Stimulated activated CD8-positive, alpha-beta memory T cell treated with anti-CD3 and anti-CD28 coated beads, Interleukin-15, amount 100 ng/mL, for 4 hours (primary cell): ENCODE measurements at places on chromosomes 7 and 10.

DNA sequence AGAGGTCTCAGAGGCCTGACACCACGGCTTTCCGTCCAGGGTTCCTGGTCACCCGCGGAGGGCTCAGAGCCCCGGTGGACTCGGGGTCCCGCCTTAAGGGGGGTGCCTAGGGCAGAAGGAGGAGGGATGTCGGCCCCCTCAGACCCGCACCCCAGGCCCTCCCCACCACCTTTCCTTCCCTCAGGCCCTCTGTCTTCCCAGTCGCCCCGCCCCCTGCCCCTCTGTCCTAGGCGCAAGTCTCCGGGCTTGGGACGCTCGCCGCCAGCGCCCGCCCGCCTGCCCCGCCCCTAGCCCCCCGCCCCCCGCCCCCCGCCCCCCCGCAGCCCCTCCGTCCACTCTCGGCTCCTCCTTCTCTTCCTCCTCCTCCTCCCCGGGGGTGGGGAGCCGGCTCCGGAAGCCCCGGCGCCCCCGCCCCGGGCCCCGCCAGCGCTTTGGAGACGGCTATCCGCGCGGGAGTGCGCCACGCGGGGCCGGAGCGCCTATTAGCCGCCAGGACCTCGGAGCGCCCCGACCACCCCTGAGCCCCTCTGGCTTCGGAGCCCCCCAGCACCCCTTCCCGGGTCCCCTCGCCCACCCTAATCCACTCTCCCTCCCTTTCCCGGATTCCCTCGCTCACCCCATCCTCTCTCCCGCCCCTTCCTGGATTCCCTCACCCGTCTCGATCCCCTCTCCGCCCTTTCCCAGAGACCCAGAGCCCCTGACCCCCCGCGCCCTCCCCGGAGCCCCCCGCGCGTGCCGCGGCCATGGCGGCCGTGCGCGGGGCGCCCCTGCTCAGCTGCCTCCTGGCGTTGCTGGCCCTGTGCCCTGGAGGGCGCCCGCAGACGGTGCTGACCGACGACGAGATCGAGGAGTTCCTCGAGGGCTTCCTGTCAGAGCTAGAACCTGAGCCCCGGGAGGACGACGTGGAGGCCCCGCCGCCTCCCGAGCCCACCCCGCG is at the start of gene AEBP1:
Gene AEBP1 (plus strand): TSS at position 423 of the 937 bp plus-strand sequence. CDS start 321 bp downstream, at position 744.
- DNase-seq: no peak

- no peak for DNase-seq
These were observed 9.8 kb upstream of the PNLIPRP3 start for GRCh38 chr10:116417821-116418220.

GRCh38 chr10:11499425-11500071 is 111.9 kb downstream of the USP6NL start:
- DNase-seq: no peak

GRCh38 chr7:81473236-81473635 is 296.6 kb downstream of the HGF start:
- no peak for DNase-seq

DNA sequence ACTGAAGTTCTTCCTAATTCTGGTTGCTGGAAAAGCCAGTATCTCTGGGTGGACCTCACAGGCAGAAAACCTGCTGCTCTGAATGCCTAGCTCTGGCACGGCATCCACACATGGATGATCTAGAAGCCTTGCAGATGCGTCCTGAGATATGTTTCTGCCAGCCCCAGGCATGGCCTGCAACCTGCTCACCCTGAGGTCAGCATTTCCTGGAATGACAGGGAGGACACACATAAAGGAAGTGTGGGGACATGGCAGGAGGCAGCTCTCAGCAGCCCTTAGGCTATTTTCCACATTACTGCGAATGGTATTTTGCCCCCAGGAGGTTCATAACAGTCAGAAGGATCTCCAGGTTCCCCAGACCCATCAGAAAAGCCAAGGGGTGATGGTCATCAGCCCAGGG is 23.2 kb downstream of the PLXNA4 start:
- no peak for DNase-seq

DNA sequence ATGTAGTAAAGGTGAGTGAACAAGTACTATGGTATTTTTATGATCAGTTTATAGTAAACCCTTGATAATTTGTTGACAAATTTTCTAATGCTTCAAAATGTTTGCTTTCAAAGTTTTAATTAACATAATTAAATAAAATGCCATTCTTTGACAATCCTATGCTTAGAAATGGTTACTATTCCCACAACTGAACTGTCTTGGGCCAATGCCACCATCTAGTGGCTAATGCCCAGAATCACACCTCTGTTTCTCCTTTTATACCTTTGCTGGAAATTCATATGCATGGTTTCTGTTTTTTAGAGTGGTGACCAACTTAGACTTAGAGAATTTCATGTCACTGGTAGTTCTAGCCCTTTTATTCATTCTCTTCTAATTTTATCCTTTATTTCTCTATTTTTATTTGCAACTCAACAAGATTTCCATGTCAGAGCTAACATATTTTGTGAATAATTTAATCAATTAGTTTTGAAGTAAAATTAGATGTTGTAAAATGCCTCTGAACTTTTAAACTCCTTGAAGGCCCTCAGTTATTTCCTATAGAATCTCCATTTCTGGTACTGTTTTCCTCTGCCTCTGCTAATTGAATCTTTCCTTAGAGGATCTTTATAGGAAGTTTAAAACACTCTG is 31.1 kb downstream of the PCGF5 start:
- peak; percentile 20 for DNase-seq

DNA sequence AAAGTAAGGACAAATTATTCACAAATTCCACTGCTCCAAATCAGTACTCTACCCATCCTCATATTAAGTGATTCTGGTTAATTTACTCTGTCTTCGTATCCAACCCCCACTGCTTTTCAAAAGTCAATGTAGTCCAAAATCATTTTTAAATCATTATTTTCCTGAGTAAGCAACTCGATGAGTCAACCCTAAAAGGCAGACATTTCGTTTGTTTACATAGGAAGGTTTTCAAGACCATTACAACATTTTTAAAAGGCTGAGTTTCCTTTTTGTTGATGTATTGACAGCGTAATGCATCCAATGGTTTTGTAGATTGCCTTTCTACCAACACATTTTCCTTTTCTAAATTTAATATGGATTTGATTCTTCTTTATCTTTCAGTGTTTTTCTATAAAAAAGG is 523.0 kb upstream of the ANKRD30A start:
- DNase-seq: no peak

DNA sequence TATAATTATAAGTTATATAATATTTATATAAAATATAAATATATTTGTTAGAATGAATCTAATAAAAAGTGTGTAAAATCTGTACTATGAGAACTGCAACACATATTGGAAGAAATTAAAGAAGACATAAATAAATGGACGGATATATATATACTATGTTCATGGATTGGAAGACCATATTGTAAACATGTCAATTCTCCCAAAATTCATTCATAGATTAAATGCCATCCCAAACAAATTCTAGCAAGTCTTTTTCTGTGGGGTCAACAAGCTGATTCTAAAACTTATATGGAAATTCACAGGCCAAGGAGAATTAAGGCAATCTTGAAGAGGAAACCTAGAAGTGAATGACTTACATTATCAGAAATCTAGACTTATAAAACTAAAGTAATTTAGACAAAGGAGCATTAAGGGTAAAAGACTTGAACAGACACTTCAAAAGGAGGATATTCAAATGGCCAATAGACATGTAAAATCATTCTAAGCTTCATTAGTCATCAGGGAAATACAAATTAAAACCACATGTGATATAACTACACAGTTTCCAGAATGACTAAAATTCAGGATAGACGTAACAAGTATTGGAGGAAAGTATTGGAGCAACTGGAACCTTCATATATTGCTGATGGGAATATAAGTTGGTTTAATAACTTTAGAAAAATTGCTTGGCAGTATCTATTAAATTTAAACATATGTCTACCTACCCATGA is 225.9 kb downstream of the EMX2 start:
- no peak for DNase-seq

- no peak for DNase-seq
These were observed 1.7 kb downstream of the TES start for GRCh38 chr7:116211913-116212596.

DNA sequence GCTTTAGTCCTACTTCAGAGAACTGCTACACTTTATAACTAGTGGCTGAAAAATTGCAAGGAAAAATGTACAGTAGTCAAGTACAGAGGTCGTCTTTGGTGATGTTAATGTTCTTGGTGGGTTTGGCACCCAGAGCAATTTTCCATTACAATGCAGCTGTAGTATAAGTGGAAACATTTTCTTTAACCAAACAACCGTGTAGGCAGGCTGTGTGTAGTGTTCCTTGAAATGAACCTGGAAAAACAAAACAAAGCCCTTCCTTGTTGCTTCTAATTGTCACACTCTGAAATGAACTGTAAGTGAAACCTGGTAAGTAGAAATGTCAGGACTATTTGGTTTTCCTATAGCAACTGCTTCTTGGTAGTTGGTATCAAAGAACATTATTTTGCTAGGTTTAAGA is 256.9 kb downstream of the MDFIC start:
- no peak for DNase-seq

GRCh38 chr7:55245271-55245723 is 119.8 kb upstream of the LANCL2 start:
- no peak for DNase-seq

DNA sequence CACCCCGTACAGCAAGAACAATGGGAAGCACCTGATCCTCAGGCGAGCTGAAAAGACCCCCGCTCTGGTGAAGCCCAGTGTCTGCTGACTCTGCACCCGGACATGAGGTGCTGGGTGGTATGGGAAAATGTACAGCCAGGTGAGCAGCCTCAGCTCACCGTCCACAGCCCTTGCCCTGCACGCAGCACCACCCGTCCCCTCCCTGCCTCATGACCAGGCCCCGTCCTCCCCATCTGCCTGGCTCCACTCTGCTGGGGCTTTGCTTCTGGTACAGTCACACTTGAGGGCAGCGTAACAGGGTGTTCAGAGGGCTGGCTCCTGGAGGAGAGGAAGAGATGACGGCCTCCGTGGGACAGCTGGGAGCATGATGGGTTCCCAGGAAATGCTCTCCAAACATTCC is 49.1 kb downstream of the NCAPG2 start:
- DNase-seq: no peak

DNA sequence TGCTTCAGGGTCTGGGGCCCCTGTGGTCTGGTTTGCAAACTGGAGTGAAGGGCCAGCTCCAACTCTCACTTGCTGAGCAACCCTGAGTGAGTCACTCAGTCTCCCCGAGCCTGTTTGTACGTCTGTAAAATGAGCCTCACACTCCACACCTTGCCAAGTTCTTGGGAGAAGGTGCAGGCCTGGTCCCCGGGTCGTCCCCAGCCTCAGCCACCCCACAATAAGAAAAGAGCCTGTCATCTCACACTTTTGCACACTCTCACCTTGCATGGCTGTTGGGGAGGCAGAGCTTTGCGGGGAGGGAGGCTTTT is 5.2 kb downstream of the GRIFIN start:
- DNase-seq: no peak

- DNase-seq: no peak
These were observed 6.2 kb upstream of the DMBT1 start for GRCh38 chr10:122554131-122555036.

GRCh38 chr10:131181456-131181855 is 130.1 kb downstream of the TCERG1L start:
- no peak for DNase-seq

- no peak for DNase-seq
These were observed 621.2 kb downstream of the SDK1 start for GRCh38 chr7:3922175-3922635.

DNA sequence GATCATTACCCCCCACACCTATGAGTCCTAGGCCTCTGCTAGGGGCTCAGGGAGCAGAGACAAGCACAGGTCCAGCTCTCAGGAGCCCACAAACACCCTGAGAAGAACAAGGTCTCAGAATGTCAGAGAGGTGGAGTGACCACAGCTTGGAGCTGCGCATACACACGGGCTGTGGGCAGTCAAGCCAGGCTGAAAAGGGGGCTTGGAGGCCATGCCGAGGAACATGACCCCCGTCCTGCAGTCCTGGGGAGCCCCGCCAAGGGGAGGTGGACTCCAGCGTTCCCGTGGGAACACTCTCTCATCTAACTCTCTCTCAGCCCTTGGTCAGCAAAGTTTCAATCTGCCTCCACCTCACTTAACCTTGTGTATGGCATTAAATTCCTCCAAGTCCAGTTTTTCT is 7.8 kb upstream of the MMP21 start:
- DNase-seq: no peak

DNA sequence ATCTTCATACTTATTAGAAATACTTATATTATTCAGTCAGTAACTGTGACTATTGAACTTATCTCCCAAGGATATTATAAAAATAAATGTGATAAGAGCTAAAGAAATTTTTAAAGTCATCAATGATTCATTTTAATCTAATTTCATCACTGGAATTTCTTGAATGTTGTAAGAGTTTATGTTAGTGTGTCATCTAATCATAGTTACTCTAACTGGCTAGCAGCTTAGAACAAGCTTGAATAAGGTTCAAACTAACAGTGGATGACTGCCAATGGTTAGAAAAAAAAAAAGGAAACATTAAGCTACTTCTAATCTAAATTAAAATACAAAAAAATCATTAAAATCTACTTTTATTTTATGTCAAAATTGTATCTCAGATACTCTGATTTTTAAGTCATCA is 1066.3 kb downstream of the CNTNAP2 start:
- DNase-seq: no peak
